ENCODE measurements at places on chromosomes 12 and 14. TPM values are rescaled to one million over a fixed set of nuclear protein-coding genes. Genes with fewer than 3 reads are reported as not detected.

The ZCRB1 gene
- total RNA-seq: 58.4 TPM

The TAS2R20 gene
- 2.5 TPM for total RNA-seq

The SLC38A4 gene
- total RNA-seq: not detected

The LTA4H gene
- 65.2 TPM for total RNA-seq

The TCL1B gene
- total RNA-seq: not detected

The KRT72 gene
- not detected for total RNA-seq

The TMEM229B gene
- total RNA-seq: 0.71 TPM

The GABARAPL1 gene
- total RNA-seq: 4.0 TPM
